Activated effector memory CD4-positive, alpha-beta T cell treated with anti-CD3 and anti-CD28 coated beads, Interleukin-2, amount 50 U/mL, for 16 hours (primary cell): ENCODE measurements at places on chromosomes 1 and 21.

DNA sequence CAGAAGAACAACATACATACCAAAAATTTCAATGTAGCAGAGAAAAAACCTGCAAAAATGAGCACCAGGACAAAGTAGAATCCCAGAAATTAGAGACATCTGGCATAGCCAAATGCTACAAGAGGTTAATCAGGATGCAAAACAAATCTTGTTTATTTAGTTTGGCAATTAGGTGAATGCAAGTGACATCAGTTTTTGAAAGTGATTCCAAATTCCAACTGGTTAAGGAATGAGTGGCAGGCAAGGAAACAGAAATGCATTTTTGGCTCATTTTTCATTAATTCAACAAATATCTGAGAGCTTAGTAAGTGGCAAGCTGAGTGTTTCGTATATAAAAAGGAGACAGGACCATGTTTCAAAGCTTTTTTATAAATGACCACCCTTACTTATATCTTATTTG, 21.3 kb downstream of the SCAF4 start:
- no peak for DNase-seq

DNA sequence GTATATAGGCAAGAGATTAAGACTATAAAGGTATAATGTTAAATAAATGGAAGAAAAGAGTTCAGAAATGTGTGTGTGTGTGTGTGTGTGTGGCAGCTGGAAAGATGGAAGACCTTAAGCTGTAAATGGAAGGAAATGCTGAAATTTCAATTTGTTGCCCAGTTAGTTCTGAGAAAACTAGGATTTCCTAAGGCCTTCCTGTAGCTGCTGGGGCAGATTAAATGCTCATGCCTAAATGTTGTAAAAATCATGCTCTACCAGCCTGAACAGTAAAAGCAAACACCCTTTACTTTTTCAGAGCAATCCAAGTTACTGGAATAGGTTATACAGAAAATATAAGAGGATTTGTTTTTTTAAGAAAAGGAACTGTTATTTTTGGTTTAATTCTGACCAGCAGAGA, 8.3 kb downstream of the ADCY10 start:
- DNase-seq, result no peak

- DNase-seq, result no peak
Observed at GRCh38 chr1:65056234-65056633, 89.9 kb upstream of the JAK1 start.

DNA sequence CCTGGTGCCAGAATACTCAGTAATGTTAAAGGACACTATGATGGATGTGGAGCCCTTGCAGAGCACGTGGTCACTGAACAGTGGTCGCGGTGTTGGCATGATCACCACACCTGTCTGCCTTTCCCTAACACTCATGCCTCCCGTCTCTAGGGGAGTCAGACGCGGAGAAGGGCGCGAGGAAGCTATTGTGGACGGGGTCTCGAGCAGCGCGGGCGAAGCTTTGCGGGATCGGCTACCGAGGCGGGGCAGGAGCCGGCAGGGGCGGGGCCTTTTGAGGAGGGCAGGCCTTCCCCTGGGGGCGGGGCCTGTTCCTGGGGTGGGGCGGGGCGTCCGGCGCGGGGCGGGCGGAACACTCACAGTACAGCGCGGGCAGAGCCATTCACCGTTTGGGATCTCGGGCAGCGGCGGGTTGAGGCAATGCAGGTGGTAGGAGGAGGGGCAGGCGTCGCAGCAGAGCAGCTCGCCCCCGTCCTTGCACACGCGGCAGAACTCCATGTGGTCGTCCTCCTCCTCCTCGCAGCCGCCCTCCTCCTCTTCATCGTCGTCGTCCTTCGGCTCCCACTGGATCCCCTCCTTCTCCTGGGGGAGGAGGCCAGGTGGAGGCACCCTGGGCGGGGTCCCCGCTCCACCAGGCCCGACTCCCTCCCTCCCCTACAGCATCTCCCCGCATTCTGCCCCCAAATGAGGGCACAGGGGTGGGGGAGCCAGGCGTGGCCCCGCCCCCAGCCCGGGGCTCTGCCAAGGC, 31.5 kb downstream of the CHD5 start:
- peak; percentile 85 for DNase-seq

GRCh38 chr21:44019568-44019958, 7.5 kb downstream of the TRAPPC10 start:
- no peak for DNase-seq
